ENCODE measurements at places on chromosomes 3 and 15. TPM values are rescaled to one million over a fixed set of nuclear protein-coding genes. Genes with fewer than 3 reads are reported as not detected.

DNA sequence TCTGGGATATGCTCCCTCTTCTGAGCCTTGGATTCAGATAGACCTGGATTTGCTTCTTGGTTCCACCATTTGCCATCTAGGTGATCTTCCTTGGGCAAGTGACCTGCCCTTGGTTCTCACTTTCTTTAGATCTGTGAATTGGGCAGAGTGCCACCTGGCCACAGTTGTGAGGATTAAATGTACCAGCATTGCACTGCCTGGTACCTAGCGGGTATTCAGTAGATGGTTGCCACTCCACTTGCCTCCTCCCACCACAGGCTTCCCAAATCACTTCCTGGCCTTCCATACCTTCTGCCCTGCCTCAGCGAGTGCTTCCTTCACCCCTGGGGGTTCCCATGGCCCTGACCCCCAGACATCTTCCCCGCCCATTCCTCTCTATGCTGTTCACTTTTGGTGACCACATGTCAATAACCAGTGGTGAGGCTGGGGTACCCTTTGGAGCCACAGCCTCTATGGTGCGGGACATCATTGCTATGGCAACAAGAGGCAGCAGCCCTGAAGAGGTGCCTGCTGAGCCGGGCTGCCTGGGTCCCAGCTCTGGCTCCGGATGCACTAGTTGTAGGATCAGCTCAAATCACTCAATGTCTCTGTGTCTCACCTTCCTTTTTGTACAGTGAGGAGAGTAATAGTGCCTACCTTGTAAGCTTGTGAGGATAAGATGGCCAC lies 40.5 kb downstream of the CMTM7 start:
- no peaks in the 10 kb centered on the region for H3K27me3 ChIP-seq
- H3K4me1 ChIP-seq: peaks cover 95% of the 10 kb centered on the region
- DNase-seq: no peak

GRCh38 chr3:60809857-60810610 lies 441.2 kb downstream of the FHIT start:
- H3K4me1 ChIP-seq: no peaks in the 10 kb centered on the region
- no peak overlapping the region for H3K4me3 ChIP-seq
- H3K36me3 ChIP-seq: no peaks in the 10 kb centered on the region
- H3K27ac ChIP-seq: no peak overlapping the region

DNA sequence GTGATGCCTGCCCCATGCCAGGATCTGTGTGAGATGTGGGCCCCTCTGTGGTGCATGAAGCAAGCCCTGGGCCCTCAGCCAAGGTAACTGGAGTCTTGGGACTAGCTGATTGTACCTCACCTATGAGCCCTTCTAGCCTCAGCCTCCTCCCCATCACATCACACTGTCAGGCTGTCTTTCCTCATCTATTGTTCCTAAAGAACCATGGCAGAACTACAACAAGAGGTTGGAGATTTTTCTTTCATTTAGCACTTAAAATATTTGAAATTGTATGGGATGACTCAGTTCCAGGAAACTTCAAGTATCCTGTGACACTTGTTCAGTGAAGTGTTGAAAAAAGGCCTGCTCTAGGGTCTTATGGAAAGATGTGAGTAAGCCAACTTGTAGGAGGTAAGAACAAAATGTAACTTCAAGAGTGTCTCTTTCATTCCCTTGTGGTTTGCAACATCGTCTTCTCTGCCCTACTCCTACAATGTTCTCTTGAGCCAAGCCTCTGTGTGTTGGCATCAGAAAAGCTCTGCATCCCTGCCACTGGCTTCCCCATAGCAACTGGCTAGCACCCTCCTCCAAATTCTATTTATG lies 58.7 kb upstream of the TIPARP start:
- H3K4me1 ChIP-seq: no peaks in the 10 kb centered on the region
- no peaks in the 10 kb centered on the region for H3K27me3 ChIP-seq
- H3K27ac ChIP-seq: no peak overlapping the region
- DNase-seq: no peak
- H3K36me3 ChIP-seq: no peaks in the 10 kb centered on the region

Gene KNG1
- not detected for total RNA-seq

Gene CYP1A1
- 0.11 TPM for total RNA-seq

Gene ITIH1
- total RNA-seq: not detected

Gene SPTSSB
- not detected for total RNA-seq
